RWPE1 (cell line): ENCODE measurements at places on chromosomes 7 and 10.
A peak's percentile ranks its signal among the peaks of the same experiment; 100 is the strongest.

DNA sequence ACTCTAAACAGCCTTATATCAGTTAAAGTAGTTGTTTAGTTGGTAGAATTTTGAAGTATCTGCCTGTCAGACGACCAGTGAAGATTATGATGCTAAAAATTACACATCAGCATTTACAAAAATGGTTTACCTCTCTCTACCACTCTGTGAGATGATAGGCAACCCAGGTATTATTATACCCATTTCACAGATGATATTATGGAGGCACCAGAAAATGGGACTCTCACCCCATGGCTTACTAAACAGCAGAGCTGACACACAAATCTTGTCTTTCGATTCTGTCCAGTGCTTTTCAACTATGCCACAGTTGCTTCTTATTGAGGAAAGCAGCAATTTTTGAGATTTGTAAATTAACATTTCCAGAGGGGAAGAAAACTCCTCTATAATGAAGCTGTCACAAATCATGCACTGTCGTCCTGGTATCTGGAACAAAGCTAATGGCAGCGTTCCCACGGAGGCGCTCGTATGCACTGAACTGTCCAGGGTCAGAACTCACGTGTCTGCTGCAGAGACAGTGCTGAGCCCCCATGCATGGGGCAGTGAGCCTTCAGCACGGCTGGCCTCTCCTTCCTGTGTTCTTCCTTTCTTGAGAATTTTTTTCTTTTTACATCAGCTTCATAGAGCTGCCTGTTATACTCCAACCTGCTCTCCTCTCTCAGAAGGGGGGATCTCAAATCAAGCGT, 381.1 kb downstream of the SDK1 start:
- DNase-seq: no peak

DNA sequence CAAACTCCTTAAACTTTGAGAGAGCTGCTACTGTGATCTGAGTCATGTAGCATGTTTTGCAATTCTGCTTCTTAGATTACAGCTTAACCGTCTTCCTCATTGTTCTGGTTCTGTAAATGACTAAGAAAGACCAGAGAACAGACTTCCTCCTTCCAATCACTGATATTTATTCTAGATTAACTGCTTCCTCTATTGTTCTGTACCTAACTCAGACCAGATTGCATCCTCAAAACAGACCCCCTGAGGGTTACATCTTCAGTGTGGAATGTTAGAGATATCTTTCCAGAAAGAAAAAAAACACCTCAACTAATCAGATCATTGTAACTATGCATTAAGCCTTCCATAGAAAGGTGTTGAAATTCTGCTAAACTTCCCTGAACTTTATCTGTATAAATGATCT, 5.7 kb upstream of the PIP start:
- no peak for DNase-seq

DNA sequence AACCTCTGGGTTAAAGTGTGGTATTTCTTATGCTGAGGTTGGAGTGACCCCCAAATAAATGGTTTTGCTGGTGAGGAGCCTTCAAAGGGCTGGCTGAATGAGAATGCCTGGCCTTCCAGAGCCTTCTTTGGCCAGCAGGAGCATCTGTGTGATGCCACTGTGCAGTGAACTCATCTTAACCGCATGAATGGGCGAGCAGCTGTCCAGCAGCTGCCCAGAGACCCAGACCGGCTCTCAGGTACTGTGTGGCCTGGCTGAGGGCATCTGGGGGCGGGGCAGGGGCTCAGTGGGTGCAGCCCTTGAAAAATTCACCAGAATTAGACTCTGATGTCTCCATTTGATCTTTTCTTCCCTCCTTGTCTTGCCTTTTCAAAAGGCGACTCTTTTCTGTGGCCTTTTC, 59.0 kb downstream of the SYPL1 start:
- DNase-seq: no peak

GRCh38 chr10:50280049-50280841, 28.9 kb upstream of the ASAH2 start:
- no peak for DNase-seq

DNA sequence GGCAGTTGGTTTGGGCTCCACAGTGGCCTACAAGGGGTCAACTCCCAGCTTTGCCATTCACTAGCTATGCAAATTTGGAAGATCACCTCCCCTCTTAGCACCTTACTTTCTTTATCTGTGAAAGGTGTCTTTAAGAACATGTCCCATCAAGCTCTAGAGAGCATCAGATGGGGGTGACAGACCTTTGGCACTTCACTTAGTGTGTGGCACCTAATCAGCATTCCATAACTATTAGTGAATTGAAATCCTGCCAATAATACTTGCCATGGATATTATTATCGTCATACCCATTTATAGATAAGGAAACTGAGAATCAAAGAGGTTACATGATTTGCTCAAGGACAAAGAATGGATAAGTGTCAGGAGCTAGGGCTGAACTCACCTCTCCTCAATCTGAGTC, 51.9 kb downstream of the PLPP4 start:
- DNase-seq: no peak

- no peak for DNase-seq
Observed at GRCh38 chr10:7955446-7955845, 99.0 kb upstream of the GATA3 start.

GRCh38 chr7:144827621-144828020, 8.2 kb downstream of the TPK1 start:
- DNase-seq: no peak

DNA sequence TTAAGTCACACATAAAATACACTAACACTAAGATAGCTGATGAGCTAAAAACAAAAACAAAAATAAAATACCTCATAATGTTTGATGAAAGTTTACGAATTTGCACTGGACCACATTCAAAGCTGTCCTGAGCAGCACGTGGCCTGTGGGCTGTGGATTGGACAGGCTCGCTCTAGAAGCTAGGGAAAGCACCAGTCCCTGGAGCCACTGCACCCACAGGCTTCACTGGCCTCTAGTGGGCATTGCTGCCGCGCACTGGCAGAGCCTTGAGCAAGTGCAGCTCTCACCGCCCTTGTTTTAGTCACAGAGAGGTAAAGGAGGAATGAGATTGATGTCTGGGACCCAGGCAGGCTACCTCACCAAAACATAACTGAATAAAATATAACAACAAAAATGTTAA, 67.6 kb downstream of the PAX2 start:
- no peak for DNase-seq

DNA sequence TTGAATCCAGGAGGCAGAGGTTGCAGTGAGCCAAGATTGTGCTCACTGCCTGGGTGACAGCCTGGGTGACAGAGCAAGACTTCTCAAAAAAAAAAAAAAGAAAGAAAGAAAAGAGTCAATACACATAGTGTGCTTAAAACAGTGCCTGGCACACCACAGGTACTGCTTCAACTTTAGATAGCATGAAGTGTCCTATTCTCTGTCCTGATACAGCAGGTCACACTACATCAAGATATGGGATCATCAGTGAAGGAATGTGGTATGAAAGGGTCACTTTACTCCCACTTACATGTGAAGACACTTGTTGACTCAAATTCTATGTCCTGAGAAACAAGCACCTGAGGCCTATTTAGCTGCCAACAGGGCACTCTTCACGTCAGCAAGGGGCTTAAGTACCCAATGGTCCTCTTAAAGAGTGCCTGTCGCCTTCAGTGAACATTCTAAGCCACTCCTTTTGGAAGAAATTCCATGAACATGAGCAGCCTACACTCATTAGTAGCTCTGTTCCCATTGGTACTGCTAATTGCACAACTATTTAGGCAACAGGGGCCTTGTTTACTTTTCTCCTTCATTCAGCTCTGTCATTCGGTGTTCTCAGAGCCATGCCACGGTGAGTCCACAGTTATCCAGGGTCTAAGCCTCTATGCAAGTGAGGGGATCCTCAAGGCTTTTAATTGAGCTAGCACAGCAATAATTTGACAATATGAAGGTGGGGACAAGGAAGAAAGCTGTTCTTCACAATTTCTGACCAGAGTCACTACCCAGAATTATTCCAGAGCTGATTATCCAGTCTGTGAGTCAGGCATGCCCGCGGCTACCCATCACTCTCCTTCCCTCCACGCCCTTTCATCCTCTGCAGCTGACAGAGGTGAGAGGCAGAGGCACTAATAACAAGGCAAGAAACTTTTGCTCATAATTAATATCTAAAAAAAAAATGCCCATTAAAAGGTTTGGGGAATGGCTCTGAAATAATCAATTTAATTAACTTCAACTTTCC, 56.6 kb upstream of the PTN start:
- DNase-seq: no peak

- DNase-seq: no peak
Observed at GRCh38 chr10:6473901-6474370, 106.1 kb downstream of the PRKCQ start.

DNA sequence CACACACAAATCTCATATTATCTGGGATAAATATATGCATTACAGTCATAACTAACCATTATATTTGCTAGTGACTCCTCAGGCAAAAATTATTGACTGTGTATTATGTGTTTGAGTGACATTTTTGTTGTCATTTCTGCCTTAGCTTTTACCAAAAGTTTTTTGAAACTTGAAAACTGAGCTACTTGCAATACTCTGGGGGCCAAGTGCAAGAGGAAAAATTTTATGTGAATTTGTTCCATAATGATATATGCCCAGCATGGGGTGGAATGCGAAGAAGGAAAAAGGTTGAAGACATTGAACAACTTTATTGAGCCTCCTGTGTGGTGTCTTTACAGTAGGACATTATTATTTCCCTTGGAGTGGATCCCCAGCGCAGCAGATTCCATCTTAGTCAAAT, 176.8 kb upstream of the FERD3L start:
- no peak for DNase-seq

- no peak for DNase-seq
Observed at GRCh38 chr10:103204353-103205255, 11.5 kb upstream of the NT5C2 start.

DNA sequence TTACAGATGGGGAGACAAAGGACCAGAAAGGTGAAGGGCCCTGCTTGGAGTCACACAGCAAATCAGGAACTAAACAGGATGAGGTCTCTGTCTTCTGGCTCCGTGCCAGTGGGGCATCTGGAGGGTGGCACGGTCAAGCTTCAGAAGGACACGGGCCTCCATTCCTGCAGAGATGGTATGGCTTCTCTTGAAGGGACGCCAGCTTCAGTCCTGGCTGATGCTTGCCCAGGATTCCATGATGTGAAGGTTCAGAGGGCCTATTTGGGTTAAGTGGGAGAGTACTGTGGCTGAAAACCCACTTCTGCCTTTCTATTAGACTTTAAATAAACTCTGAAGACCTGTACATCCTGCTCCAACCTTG, 6.1 kb downstream of the RAMP3 start:
- DNase-seq: no peak

GRCh38 chr10:22319547-22319979, 1.3 kb upstream of the BMI1 start:
- no peak for DNase-seq

DNA sequence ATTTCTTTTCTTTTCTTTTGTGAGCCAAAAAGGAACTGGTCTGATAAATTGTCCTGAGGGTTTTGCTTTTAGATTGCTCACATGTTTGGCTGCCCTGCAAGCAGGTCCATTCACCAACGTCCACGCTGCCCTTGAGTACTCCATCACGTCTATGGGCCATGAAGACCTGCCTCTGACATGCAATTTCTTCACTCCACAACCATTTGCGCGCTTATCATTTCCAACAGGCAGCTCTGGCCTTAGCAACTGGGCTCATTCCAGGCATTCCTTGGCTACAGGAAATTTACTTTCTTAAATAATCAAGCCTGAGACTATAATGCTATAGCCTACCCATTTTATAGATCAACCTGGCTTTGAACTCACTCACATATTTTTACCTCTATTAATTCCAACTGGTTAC, 408.3 kb upstream of the C7orf33 start:
- no peak for DNase-seq

DNA sequence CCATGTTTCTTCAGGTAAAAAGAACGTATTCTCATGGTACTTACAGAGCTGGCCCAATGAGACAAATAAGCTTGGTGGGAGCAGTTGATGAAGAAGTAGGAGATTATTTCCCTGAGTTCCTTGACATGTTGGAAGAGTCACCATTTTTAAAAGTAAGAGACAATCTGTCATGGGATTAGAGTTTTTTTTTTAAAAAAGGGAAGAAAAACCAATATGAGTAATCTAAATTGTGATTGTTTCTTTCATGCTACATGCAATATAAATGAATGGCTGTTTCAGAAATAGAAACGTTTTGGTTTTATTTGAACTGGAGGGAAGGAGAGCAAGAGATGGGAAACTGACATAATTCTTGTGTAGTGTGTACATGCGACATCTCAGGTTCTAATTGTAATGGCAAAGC, 32.8 kb downstream of the TMEM60 start:
- DNase-seq: no peak

GRCh38 chr10:31603235-31604087, 284.4 kb downstream of the ZEB1 start:
- peak; percentile 97 for DNase-seq

DNA sequence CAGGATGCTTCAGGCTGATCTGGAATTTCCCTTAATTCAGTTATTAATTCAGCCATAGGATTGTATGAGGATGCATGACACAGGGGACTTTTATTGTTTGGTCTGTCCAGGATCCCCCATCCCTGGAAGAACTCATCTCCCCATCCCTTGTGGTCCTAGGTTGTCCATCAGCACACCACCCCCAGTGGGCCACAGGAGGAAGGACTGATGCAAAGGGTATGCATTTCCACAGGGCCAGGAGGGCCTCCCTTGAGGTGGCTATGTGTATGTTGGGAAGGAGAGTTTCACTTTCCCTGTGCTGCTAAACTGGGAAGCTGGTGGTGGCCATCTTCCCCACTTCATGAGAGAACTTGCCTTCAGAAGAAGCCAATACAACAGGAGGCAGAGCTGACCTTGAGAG, 44.6 kb upstream of the GRB10 start:
- DNase-seq: no peak

- no peak for DNase-seq
Observed at GRCh38 chr7:47008461-47008860, 573.5 kb downstream of the TNS3 start.

GRCh38 chr10:343231-344220, 208.3 kb downstream of the ZMYND11 start:
- DNase-seq: no peak

GRCh38 chr7:138092486-138093028, 16.3 kb downstream of the AKR1D1 start:
- DNase-seq: no peak

DNA sequence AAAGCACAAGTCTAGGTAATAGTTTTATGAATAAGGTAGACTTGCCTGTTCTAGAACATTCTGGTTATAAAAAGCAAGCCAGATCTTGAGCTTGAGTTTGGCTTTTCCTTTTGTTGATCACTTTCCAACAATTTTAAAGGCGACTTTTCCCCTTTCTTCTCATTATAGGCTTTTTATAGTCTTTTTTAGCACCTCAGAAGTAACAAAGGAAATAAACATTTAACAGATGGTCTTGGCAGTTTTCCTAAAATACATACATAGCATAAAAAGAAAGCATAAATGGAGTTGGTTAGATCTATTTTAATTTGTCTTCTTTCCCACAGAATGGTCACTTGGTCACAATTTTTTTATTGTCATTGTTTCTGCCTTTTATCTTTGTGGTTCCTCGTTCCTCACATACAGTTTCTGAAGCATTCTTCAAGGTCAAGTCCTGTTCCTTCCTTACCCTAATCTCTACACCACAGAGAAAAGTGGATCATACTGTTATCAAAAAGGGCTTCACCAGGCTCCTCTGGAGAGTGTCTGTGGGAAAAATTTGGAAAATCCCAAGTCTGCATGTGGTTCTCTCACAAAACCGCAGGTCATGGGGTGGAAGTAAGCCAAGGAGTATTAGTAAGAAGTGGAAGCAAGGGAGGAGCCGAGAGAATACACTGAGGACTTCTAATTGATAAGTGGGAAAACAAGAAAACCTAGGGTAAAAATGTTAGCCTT, 31.3 kb downstream of the THNSL1 start:
- peak; percentile 23 for DNase-seq
